HS-27A (cell line): ENCODE measurements at places on chromosomes 7 and 10.

GRCh38 chr10:123882681-123883445, 8.7 kb downstream of the CPXM2 start:
- no peak for DNase-seq

DNA sequence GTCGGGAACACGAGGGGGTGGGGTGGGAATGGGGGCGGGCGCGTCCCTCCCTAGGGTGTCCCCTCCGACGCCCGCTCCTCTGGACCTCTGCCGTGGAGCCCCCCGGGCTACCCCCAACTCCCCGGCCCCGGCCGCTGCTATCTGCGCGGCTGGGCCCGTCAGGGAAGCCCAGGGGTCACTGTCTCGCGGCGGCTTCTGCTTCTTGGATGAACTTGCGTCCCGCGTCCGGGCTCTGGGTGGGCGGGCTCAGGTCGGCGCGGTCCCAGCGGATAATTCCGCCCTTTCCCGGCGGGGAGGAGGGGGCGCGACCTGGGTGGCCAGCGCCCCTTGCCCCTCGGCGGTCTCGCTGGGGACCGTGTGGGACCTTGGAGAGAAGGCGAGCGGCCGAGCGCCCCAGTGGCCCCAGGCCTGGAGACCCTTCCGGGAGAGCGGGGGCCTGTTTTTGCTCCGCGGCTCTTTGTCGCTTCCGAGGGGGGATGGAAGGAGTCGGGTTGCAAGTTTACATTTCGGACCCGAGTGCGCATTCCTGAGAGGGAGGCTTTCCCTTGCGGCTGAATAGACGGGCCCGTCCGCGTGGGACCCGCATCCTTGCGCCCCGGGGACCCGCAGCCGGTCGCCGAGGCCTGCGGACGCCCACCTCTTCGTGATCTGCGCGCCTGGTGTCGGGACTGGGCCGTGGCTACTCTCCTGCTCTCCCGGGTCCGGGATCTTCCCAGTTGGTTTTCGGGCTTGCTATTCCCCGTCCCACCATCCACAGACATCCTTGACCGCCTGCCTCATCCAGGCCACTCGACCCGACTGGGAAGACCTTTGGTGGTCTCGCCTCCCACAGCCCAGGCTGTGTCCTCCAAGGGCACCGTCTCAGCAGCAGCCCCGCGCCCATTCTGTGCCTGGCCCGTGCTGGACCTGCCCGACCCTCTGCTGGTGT, 812 bp downstream of the DOCK1 start:
- no peak for DNase-seq

- DNase-seq: no peak
These were observed 678.3 kb upstream of the C7orf33 start for GRCh38 chr7:147912291-147912690.

- DNase-seq: no peak
These were observed 37.7 kb upstream of the TOMM7 start for GRCh38 chr7:22860337-22860736.

DNA sequence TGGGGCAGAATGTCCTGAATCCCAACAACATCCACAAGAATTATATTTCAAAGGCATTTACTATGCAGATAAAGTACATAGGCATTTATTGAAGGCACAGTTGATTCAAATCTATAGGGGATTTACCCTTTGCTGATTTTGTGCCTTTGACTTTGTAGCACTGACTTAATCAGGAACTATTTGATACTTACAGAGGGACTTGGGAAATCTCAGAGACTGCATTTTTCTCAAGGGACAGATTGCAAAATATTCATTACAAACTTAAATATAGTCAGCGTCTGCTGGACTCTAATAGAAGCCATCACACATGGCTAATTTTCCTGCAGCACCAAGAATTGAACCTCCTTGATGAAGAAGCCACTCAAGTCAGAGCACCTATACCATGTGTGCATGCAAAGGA, 44.9 kb downstream of the FAS start:
- DNase-seq: no peak

DNA sequence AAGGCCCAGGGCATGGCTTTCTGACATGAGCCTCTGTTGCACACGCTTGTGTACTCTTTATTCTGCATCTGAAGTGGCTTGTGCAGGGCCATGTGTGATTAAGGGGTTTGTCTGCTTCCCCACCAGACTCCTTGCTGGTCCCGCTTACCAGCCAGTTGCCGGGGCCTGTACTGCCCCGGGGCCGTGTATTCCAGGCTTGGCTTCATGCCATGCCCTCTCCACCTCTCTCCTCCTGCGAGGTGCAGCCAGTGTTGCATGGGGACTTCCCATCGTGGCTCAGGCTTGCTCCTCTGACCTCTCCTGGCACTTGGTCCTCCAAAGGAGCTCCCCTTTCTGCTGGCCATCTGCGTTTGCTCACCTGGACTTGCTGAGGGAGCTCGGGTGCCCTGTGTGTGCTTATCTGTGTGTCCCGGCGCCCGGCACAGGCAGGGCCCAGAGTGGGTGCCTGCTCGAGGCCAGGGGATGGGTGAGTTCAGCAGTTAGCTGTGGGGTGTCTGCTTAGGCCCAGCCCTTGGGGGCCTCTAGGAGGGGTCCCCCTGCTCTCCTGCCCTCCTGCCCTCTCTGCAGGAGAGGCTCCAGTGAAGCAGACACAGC, 11.0 kb upstream of the C10orf143 start:
- no peak for DNase-seq

DNA sequence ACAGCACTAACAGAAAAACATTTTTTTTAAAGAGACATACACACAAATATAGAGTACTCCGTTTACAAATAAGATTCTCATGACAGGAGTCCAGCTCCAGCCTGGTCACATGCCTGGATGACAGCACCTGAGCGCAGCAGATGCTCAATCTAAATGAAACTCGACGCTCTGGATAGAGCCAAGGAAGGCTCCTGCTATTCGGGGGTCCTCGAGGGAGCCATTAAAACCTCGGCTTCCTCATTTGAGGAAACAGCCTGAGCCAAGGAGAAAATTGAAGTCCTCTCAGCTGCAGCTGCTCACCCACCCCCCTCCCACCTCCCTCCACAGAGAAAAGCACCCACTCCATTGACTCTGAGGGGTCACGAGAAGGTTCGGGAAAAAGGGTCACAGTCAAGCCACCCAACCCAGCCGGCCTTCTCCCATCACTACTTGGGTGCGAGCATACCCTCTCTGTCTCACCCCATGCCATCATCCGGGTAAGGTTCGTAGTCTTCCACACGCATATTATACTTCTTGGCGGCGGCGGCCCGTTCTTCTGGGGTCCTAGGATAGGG, 673 bp downstream of the NDUFB8 start:
- no peak for DNase-seq

GRCh38 chr7:118148930-118149329, 35.0 kb upstream of the LSM8 start:
- no peak for DNase-seq

DNA sequence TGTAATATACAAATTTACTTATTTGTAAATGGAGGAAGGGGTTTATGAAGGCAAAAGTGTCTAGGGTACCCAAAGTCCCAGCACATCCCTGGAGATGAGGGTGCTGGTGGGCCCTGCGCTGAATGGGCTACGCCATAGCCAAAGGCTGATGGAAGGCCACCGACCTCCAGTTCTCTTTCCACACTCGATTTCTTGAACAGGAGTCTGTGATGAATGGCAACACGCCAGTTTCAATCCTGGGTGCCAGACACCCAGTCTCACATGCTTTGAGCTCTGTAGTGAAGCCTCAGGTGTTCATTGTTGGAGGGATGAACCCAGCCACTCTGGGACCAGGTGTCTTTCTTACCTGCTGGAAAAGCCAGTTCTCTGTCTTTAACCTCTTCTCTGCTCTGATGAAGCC, 752 bp downstream of the LRMDA start:
- DNase-seq: no peak
